ENCODE measurements at places on chromosomes 2 and 18.

DNA sequence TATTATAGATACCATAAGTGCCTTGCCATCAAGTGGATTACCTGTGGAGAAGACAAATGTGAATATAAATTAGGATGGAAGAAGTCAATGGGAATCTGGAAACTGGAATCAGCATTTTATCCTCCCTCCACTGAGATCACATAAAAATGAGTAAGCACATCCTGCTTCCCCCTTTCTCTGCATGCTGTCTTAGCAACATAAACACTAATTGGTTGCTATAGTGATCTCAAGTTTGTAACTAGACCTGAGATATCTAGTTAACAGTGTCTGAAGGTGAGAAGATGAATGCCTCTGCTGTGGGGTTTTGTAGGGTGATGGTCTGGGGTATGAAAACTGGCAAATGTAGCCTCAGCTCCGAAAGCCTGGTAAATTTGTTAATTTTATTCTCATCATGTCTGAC is 1357.5 kb upstream of the CELF4 start:
- peaks cover 51% of the 10 kb centered on the region for H3K27me3 ChIP-seq
- peak overlapping the region; percentile 58 for H3K27ac ChIP-seq
- peaks cover 3% of the 10 kb centered on the region for H3K4me1 ChIP-seq
- no peak overlapping the region for H3K4me3 ChIP-seq
- no peaks in the 10 kb centered on the region for H3K36me3 ChIP-seq

GRCh38 chr18:13309748-13310670 is 91.4 kb downstream of the LDLRAD4 start:
- no peaks in the 10 kb centered on the region for H3K36me3 ChIP-seq
- H3K4me3 ChIP-seq: no peak overlapping the region
- peaks cover 9% of the 10 kb centered on the region for H3K4me1 ChIP-seq
- H3K27ac ChIP-seq: no peak overlapping the region
- DNase-seq: no peak

GRCh38 chr18:57544936-57545660 is 41.4 kb downstream of the FECH start:
- H3K27me3 ChIP-seq: no peaks in the 10 kb centered on the region
- H3K36me3 ChIP-seq: peaks cover 3% of the 10 kb centered on the region
- H3K4me3 ChIP-seq: no peak overlapping the region
- no peak overlapping the region for H3K27ac ChIP-seq
- DNase-seq: no peak

GRCh38 chr2:48228345-48228684 is 301.6 kb upstream of the STON1 start:
- no peak for DNase-seq
- H3K36me3 ChIP-seq: no peaks in the 10 kb centered on the region
- no peak overlapping the region for H3K27ac ChIP-seq
- H3K4me3 ChIP-seq: no peak overlapping the region
- H3K4me1 ChIP-seq: peaks cover 3% of the 10 kb centered on the region
- no peaks in the 10 kb centered on the region for H3K27me3 ChIP-seq

GRCh38 chr2:100852999-100853908 is 33.3 kb downstream of the NPAS2 start:
- no peak overlapping the region for H3K4me3 ChIP-seq
- DNase-seq: no peak
- H3K27ac ChIP-seq: no peak overlapping the region
- H3K4me1 ChIP-seq: no peaks in the 10 kb centered on the region
- H3K27me3 ChIP-seq: peaks cover 31% of the 10 kb centered on the region
- H3K36me3 ChIP-seq: no peaks in the 10 kb centered on the region

GRCh38 chr2:232464544-232464885 is 8.6 kb downstream of the ALPI start:
- no peak overlapping the region for H3K4me3 ChIP-seq
- no peak for DNase-seq
- H3K4me1 ChIP-seq: no peaks in the 10 kb centered on the region
- peaks cover 29% of the 10 kb centered on the region for H3K27me3 ChIP-seq
- H3K36me3 ChIP-seq: peaks cover 3% of the 10 kb centered on the region
- H3K27ac ChIP-seq: no peak overlapping the region

DNA sequence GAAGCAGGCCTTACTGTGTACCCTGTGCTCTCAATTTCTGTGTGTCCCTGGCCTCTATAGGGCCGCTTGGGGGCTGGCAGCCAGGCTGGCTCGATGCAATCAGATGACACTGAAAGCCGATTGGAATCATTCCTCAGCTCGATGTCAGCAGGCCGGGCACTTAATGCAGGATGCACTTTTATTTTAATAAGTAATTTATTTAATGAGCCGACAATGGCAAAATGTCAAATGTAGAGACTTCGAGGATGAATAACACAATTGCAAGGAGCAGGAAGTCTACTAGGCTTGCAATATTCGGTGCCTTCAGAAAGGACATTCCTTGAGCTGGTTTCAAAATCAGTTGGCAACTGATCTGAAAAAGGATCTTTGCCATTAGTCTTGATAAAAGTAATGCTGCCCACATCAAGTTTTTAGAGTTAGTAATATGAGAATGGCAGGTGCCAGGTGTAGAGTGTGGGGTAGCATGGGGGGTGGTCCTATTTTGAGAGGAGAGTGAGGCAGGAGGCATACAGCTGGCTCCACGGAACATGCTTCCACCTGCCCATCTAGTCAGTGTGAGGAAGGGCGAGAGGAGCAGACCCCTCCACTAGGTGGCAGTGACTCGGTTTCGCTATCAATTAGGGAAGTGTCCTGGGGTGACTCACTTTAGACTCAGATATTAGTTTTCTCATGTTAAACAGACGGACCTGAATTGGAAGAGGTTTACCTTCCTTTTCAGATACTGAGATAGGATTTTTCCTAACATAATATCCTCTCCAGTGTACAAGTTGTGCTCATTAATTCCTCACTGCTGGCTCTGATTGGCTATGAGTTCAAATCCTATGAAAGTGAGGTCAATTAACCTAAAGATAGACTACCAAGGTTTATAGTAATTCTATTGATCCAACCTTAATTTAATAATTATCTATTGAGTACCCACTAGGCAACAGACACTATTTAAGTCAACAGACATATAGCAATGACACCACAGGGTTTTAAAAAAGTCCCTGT is 80.9 kb downstream of the NABP1 start:
- H3K27ac ChIP-seq: no peak overlapping the region
- peaks cover 5% of the 10 kb centered on the region for H3K4me1 ChIP-seq
- no peaks in the 10 kb centered on the region for H3K36me3 ChIP-seq
- H3K4me3 ChIP-seq: no peak overlapping the region
- H3K27me3 ChIP-seq: peaks cover 12% of the 10 kb centered on the region
- peak; percentile 41 for DNase-seq

DNA sequence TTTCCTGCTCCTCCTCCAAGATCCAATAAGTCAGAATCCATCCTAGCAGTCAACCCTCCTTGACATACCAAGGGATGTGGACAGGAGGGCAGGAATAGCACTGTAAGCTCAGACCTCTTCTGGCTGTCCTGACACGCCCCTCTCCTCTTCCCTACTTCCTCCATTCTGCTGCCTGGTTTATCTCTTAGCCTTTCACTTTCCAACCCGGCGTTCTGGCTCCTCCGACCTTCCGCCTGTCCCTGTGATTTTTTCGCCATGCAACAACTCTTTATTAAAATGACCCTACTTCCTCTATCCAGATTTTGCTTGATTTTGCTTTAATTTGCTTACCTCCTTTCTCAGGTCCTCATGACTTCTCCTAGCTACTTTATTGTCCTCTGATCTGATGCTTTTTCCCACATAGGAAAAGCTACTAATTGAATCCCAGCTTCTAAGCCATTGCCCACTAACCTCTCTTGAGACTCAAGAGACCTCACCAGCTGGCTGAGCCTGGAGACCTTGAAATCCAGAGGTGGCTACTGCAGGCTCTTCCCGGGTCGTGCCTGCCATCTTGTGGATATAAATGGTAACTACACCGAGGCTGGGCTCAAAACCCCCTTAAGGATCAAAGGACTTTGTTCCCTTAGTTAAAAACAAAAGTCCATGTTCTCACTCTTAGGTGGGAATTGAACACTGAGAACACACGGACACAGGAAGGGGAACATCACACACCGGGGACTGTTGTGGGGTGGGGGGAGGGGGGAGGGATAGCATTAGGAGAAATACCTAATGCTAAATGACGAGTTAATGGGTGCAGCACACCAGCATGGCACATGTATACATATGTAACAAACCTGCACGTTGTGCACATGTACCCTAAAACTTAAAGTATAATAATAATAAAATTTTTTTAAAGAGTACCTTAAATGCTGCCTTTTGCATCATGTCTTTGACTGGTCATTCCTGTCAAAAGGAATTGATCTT is 139.4 kb downstream of the AKAIN1 start:
- no peak overlapping the region for H3K27ac ChIP-seq
- peak; percentile 22 for DNase-seq
- H3K4me1 ChIP-seq: peaks cover 14% of the 10 kb centered on the region
- no peak overlapping the region for H3K4me3 ChIP-seq

DNA sequence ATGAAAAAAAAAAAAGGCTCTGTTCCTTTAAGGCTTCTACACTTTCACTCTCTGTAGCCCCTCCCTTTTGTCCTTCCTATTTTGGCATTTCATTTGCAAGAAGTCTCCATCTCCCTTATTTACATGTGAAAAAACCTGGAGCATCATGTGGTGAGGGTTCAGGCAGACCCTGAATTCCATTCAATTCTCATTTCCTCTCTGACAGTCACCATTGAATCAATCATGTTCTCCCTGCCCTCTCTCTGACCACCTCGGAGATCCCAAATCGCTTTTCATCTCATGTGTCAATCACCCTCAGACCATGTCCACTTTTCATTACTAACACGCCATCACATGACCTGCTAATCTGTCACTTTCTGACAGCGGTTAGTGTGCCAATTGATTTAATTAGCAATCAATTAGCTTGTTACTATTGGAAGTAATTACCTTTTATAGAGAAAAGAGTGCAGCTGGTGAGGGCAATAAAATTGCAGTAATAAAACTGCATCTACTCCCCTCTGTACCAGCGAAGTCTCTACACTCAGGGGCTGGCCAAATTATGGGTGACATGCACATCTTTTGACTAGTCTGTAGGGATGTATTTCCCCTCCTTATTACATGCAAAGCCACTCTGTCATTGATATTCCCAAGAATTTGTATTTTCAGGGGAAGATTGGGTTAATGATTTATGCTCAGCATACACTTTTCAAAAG is 317.4 kb downstream of the EN1 start:
- peaks cover 4% of the 10 kb centered on the region for H3K4me1 ChIP-seq
- no peak for DNase-seq
- no peaks in the 10 kb centered on the region for H3K36me3 ChIP-seq
- H3K27me3 ChIP-seq: no peaks in the 10 kb centered on the region
- H3K27ac ChIP-seq: no peak overlapping the region

DNA sequence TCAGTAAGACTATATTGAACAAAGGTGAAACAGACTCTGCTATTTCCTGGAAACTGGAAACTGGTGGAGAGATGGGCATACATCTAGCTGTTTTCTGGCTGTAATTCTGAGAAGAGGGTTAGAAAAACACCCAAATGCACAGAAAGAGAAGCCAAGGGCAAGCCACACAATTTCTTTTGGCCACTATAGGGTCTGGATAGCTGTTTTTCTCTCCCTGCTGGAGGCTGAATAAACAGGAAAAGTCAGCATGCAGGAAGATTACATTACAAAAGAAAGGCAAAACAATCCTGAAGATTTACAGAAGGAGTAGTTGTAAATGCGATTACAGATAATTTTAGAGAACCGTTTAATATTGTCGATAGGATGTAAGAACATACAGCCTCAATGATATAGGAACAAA is 186.2 kb upstream of the REG3G start:
- peaks cover 3% of the 10 kb centered on the region for H3K36me3 ChIP-seq
- H3K4me1 ChIP-seq: no peaks in the 10 kb centered on the region

GRCh38 chr18:37447962-37448888 is 117.4 kb downstream of the CELF4 start:
- DNase-seq: no peak
- no peaks in the 10 kb centered on the region for H3K36me3 ChIP-seq
- H3K4me3 ChIP-seq: no peak overlapping the region
- H3K27ac ChIP-seq: no peak overlapping the region
- H3K4me1 ChIP-seq: no peaks in the 10 kb centered on the region
- peaks cover 45% of the 10 kb centered on the region for H3K27me3 ChIP-seq

DNA sequence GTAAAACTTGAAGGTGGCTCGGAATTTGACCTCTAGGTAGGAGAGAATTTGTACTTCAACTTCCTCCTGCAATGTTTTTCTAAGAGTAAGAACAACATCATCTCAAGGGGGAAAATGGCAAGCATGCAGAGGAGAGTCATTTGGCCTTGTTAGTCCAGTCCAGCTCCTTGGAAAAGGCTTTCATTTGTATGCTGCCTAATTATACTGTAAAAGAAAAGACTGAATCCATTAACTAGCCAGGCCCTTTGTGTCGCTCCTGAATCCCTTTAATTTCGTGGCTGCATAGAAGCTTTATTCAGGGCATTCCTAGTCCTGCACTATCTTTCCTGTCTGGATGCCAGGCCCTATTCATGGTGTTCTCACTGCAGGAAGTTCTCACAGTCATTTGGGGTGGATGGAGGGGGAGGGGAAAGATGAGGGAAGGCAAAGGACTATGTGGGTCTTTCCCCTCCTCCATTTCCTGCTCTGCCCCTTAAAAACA is 36.0 kb downstream of the PHLPP1 start:
- H3K27me3 ChIP-seq: no peaks in the 10 kb centered on the region
- DNase-seq: no peak
- peaks cover 23% of the 10 kb centered on the region for H3K4me1 ChIP-seq
- H3K36me3 ChIP-seq: peaks cover 8% of the 10 kb centered on the region
- no peak overlapping the region for H3K4me3 ChIP-seq
- H3K27ac ChIP-seq: no peak overlapping the region

DNA sequence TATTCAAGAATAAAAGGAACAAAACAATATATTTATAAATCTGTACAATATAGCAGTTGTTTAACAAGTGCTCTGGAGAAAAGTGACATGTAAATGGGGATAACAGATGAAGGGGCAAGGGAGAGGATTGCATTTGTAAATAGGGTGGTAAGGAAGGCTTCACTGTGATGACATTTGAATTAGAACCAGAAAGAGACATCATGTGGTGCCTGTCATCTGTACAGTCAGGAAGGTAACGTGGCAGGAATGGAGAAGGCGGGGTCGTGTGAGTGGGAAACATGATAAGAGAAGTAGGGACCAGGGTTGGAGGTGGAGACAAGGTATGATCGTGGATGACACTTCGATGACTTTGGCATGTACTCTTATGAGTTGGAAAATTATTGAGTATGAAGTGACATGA is 1393.6 kb upstream of the NXPH2 start:
- H3K36me3 ChIP-seq: no peaks in the 10 kb centered on the region
- DNase-seq: no peak
- H3K27me3 ChIP-seq: no peaks in the 10 kb centered on the region
- H3K4me3 ChIP-seq: no peak overlapping the region

- H3K4me1 ChIP-seq: peaks cover 3% of the 10 kb centered on the region
- no peaks in the 10 kb centered on the region for H3K27me3 ChIP-seq
- no peaks in the 10 kb centered on the region for H3K36me3 ChIP-seq
- H3K4me3 ChIP-seq: peak overlapping the region; percentile 47
- H3K27ac ChIP-seq: peak overlapping the region; percentile 17
- DNase-seq: no peak
Observed at GRCh38 chr2:15965564-15966019, 25.2 kb downstream of the MYCN start.

DNA sequence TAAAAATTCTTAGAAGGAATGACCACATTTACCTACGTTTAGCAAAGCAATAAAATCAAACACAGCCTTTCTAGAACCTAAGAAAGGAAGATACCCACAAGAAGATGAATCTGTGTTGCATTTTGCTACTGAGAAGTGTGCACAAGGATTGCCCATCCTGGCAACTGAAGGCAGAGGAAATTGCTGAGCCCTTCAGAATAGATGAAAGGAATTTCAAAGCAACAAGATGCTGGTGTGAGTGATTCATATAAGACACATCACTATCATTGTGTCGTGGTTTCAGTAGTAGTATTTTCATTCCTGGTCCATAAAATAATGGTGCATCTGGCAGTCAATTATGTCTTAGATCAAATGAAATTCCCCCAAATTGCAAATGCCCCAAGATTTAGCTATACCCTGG is 48.4 kb upstream of the ANKRD44 start:
- H3K27ac ChIP-seq: no peak overlapping the region
- no peak overlapping the region for H3K4me3 ChIP-seq
- H3K27me3 ChIP-seq: no peaks in the 10 kb centered on the region
- peaks cover 6% of the 10 kb centered on the region for H3K4me1 ChIP-seq
- H3K36me3 ChIP-seq: no peaks in the 10 kb centered on the region
